Fibroblast of lung (primary cell): ENCODE measurements at places on chromosomes 1 and 21. TPM values are rescaled to one million over a fixed set of nuclear protein-coding genes. Genes with fewer than 3 reads are reported as not detected.

PRAMEF20 gene
- total RNA-seq: not detected in 2 replicates

GRCh38 chr1:43018121-43018520, 59.5 kb upstream of the SLC2A1 start:
- DNase-seq: no peak

DNA sequence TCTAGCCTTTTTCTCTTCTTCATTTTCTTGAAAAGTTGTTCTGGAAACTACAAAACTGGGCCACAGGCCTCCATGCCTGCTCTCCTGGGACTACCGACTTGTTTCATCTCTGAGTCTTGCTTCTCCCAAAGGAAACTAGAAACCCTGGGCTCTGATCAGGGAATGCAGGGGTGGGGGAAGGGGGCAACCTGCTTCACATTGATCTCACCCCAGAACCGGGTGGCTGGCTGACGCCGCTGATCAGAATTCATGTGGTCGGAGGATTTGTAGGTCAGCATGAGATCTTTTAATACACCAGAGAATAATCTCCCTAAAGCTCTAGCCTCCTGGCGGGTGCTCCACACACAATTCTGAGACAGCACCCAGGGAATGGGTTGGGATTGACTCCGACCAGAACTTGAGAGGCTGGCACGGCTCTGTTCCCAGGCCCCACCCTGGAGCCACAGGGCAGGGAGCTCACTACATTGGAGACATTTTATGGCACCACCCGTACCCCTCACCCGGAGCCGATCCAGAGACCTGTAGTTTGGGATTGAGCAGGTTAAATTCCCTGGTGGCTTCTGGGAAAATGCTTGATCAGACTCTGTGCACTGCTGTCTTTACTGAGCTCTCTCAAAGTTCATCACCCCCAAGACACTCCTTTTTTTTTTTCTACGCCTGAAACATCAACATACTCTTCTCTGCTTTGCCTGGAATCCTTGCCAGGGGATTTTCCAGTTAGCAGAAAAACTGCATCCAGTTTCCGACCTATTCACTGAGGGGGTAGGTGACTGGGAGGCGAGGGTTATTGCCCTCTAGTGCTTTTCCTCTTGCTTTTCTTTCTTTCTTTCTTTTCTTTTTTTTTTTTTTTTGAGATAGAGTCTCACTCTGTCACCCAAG, 12.2 kb upstream of the ARHGEF10L start:
- no peak for DNase-seq

DNA sequence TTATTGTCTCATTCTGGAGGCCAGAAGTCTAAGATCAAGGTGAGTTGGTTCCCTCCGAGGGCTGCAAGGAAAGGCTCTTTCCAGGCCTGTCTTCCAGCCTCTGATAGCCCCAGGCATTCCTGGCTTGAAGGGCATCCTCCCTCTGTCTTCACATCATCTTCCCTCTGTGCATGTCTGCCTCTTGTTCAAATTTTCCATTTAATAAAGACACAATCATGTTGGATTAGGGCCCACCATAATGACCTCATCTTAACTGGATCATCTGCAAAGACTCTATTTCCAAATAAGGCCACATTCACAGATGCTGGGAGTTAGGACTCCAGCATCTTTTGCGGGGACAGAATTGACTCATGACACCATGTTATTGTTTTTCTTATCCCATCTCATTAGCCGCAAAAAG, 24.5 kb downstream of the HUNK start:
- peak; percentile 37 for DNase-seq
